CD4-positive, alpha-beta T cell (primary cell): ENCODE measurements at places on chromosomes 2 and 18.

- DNase-seq, result no peak
These were observed 416.6 kb upstream of the TRIB2 start for GRCh38 chr2:12300019-12300602.

DNA sequence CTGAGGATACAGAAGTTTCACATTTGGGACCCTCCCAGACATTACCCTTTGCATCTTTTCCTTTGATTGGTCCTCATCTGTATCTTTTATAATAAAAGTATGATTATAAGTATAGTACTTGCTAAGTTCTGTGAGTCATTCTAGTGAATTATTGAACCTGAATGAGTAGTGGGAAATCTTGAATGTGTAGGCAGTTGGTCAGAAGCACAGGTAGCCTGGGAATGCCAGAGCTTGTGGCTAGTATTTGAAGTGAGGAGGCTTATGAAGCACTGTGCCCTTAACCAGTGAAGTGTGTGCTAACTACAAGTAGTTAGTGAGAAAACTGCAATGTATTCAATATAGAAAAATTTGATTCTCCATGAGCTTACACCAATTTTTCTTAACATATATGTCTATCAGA lies 257.6 kb downstream of the GRB14 start:
- DNase-seq, result no peak

GRCh38 chr2:121346859-121347258 lies 61.9 kb upstream of the TFCP2L1 start:
- DNase-seq, result no peak

DNA sequence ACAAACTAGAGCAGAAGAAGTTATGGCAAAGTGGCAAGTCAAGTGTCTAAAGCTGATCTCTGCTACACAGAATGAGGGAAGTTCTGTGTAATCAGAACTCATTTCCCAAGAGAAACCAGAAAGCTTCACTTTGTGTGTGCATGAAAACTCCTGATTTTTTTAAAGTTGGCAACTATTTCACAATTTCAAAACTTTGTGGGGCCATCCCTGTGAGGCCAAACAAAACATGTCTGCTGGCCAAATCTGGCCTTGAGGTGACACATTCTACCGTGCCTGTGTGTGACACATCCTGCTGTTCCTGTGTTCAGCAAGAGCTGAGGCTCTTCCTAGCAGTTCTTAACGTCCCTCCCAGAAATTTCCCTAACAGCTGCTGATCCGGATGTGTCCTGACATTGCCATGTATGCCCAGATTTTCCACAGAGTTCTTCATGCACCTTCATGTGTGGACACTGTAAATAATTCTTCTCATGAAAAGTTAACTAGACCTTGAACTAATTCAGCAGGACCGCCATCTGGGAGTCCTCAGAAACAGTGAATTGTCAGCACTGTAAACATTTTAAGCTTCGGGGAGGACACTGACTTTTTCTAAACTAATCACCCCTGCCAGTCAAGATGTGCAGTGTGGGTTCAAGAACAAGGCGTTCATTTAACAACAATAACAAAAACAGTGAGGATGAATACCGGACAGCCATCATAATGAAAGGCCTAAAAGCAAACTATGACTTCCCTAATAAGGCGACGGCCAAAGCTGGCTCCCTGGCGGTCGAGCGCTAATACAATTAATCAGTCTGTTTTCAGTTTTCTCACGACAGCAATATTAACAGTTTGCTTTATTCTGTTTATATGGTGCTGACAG lies 99.0 kb downstream of the PLEKHM3 start:
- DNase-seq, result no peak
